ENCODE measurements at places on chromosomes 7 and 10.

GRCh38 chr10:14447094-14447839 is 116.5 kb upstream of the FRMD4A start:
- DNase-seq, result no peak

- no peak for DNase-seq
Measured at GRCh38 chr10:100033766-100034418, 24.1 kb upstream of the DNMBP start.

GRCh38 chr10:6314620-6315205 is 112.0 kb downstream of the PFKFB3 start:
- DNase-seq, result no peak

GRCh38 chr7:135277161-135277560 is 43.5 kb downstream of the STRA8 start:
- DNase-seq, result no peak

DNA sequence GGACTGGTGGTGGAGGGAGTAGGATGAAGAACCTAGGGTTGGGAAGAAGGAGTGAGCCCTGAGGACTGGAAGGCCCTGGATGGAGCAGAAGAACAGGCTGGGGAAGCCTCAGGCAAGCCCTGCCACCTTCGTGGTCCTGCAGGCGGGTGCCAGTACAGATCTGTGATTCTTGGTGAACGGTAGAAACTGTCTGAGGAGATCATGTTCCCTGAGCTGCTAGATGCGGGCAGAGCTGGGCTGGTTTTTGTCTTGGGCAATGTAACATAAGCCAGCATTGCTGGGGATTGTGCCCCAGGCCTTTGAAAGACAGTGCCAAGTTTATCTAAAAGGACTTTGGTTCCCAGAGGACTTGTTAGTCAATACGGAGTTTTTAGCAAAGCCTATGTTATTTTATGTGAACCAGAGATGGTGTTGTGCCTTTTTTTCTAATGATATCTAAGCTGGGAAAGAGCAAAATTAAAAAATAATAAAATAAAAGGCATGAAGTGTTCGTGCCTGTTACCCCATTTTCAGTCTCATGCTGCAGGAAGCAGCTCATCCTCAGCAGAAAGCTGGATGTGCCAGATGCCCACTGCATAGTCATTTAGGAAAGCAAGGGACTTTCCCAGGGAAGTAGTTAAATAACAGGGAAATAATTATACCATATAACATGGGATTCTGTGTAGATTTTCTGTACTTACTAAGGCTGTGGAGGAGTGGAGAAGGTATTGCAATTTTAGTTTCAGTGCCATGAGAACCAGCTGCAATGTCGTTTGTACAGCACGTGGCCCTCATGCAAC is 24.4 kb upstream of the FIGNL1 start:
- no peak for DNase-seq

- peak; percentile 67 for DNase-seq
Measured at GRCh38 chr7:1065585-1066241, 21.4 kb downstream of the GPR146 start.

DNA sequence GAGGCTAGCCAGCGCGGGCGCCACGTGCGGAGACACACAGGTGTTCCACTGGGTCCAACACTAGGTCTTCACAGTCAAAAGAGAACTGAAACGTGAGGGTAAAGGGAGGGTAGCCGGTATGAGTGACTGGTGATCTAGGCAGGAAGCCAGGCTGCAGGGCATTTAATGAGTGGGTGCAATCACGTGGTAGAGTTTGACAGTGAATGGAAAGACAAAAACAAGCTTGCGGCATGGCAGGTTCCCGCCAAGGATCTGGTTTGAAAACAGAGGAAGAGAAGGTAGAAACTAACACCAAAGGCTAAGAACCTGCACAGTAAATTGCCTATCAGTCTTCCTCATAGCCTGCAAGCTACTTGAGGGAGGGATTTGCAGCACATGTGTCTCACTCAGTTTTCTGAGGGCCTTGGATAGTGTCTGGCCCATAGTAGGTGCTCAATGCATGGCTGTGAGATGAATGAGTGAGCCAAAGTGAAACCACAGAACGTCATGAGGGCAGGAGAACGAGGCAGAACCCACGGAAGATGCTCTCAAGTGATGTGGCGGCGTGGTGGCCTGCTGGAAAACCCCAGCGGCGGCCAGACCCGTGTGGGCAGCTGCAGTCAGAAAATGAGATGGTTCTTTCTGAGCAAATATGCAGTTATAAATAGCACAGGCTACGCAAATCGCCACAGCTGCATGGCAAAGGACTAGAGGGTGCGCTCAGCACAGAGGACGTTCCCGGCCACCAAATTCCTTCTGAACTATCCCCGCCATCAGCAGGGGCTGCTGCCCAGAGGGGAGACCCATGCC is 183.6 kb upstream of the NFE2L3 start:
- no peak for DNase-seq

DNA sequence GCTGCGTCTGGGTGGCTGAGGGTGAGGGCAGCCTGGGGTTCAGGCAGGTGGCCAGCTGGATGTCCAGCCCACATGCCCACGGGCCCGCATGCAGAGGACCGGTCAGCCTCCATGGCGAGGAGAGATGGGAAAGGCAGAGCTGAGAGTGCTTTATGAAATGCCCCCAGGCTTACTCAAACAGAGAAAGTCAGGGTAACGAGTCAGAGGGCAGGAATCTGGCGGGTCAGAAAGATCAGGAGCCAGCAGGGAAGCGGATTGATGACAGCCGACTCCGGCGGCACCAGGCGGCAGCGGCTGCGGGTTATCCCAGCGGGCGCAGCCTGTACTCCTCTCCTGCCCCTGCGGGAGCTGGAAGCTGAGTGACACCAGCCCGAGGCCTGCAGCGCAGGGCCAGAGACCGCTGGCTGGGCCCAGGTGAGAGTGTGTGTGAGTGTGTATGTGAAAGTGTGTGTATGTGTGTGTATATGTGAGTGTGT is 13.4 kb downstream of the SLC13A4 start:
- DNase-seq, result no peak

DNA sequence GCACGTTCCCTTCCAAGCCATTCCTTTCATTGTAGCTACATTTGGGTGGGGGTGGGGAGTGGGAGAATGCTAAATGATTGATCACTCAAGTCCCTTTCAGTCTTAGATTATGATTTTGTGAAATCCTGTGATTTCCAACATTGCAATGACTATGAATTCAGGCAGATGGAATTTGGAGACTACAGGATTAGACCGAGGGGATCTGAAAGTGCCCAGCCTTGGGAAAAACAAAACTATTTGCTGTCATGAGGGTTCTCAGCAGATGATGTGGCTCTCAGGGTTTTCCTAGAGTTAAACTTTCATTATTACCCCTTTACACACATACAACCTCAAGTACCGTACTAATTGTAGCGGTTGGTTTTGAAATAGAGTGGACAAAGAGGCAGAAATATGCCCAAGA is 4.7 kb downstream of the MACROH2A2 start:
- no peak for DNase-seq

- no peak for DNase-seq
Measured at GRCh38 chr10:24847112-24848070, 105.0 kb downstream of the PRTFDC1 start.

DNA sequence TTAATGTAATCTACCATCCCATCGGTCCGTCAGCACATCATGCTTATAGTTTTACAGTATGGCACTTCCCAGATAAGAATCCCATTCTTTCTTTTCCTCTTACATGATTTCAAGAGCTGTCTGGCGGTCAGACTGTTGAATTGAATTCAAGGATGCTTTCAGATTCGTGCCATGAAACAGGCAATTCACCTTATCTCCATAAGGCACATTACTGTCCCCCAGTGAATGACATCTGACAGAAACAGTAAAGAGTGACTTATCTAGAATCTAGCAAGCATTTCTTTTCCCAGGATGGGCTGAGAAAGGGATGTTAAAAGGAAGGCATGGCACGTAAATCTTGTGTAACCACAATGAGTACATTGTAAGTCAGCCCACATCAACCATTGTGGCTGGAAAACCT is 61.1 kb upstream of the SEM1 start:
- DNase-seq, result no peak

- peak; percentile 48 for DNase-seq
Measured at GRCh38 chr10:5503477-5503835, 4.1 kb upstream of the CALML5 start.

- no peak for DNase-seq
Measured at GRCh38 chr10:47276576-47277351, 23.2 kb upstream of the GDF10 start.

GRCh38 chr7:131007439-131008330 is 273.7 kb upstream of the KLF14 start:
- DNase-seq, result peak; percentile 73

GRCh38 chr7:38716397-38716796 is 85.2 kb upstream of the AMPH start:
- no peak for DNase-seq

GRCh38 chr7:119010635-119011034 is 786.1 kb downstream of the ANKRD7 start:
- DNase-seq, result no peak

- no peak for DNase-seq
Measured at GRCh38 chr10:1169981-1170866, 114.0 kb downstream of the WDR37 start.

GRCh38 chr7:155287284-155287935 is 10.3 kb upstream of the INSIG1 start:
- no peak for DNase-seq

DNA sequence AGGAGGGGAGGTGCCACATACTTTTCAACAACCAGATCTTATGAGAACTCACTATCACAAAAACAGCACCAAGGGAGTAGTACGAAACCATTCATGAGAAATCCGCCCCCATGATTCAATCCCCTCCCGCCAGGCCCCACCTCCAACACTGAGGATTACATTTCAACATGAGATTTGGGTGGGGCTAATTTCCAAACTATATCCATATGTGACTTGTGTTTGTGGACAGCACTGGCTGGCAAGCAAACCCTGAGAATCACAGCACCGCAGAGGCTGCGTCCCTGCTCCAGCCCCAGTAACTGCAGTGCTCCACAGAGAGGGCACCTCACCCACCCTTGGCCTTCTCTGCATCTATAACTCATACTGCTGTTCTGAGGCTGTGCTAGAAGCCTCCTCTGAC is 211.2 kb upstream of the PODXL start:
- no peak for DNase-seq

GRCh38 chr7:123748171-123748733 is 551 bp downstream of the WASL start:
- peak; percentile 26 for DNase-seq

- no peak for DNase-seq
Measured at GRCh38 chr10:86829472-86829871, 73.1 kb downstream of the BMPR1A start.

DNA sequence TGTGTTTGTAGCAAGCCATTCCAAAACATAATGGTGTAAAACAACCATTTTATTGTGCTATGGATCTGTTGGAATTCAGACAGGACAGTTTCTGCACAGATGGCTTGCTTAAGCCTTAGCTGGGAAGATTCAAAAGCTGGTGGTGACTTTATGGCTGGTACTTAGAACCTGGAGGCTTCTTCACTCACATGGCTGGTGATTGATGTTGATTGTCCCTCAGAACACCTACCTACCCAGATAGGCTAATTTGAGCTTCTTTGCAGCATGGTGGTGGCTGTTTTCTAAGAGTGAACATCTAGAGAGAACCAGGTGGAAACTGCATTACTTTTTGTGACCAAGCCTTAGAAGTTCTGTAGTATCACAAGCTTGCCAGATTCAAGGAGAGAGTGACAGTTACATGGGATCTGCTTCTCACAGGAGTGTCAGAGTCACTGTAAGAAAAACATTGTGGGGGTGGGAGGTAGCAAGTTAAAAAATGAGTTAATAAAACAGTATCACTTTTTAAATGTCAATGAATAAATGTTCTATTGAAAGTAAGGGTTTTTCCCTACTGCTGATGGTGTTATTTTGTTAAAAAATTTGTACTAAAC is 7.1 kb downstream of the R3HCC1L start:
- no peak for DNase-seq

DNA sequence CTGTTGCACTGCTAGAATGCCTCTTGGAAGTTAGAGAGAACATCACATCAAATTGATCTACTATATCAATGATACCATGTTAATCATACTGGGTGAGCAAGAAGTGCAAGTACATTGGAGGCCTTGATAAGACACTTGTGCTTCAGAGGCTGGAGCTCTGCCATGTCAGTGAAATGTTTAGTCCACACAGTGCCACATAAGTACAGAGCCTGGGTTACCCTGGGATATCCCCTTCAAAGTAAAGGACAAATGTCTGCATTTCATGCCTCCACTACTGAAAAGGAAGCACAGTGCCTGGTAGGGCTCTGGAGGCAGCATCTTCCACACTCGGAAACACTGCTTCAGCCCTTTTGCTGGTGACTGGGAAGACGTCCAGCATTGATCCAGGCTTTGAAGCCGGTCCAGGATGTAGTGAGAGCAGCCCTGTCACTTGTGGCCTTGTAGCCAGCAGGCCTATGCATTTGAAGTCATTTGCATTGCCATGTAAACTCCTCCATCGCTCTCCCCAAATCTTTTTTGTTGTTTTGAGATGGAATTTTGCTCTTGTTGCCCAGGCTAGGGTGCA is 15.7 kb upstream of the STN1 start:
- no peak for DNase-seq

DNA sequence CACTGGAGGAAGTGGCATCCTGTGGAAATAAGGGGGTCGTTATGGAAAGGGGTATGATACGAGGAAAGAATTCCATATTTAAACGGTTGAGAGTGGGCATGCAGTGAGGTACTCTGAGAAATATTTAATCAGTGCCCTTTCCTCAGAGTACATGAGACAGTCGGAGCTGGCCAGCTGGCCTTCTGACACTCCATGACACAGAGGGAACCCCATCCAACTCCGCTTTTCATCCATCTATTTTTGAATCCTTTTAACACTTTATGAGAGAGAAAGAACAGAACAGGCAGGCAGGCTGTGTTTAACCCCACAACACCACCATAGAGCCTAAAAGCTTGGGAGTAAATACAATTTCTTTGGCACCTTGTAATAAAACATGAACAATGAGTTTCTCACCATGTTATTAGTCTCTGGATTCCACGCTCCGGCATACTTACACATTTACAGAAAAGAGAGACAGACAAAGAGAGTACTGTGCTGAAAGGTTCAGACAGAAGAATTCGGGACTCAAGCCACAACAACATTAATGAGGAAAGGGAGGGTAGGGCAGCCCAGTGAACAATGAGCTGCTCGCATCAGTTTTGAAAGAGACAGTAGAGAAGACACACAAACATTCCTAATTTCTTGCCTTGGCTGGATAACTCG is 124.2 kb upstream of the PDLIM1 start:
- no peak for DNase-seq

GRCh38 chr7:114182837-114183236 is 231.8 kb upstream of the FOXP2 start:
- no peak for DNase-seq

GRCh38 chr7:94276027-94276426 is 118.7 kb upstream of the COL1A2 start:
- no peak for DNase-seq

DNA sequence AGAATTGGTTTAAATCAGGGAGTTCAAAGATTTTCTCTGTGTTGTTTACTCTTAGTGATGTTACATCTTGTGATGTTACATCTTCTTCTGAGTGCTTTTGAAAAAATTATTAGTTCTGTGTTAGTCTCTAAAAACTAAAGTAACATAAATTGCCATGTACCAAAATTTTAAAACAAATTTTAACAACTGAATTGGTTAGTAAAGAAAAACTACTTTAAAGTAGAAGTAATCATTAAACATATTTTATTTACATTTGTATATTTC is 5.2 kb upstream of the IGF2BP3 start:
- DNase-seq, result no peak
